ENCODE measurements at places on chromosomes 6 and 20.

- DNase-seq, result no peak
These were observed 44.5 kb downstream of the MDGA1 start for GRCh38 chr6:37653229-37653628.

- DNase-seq, result no peak
These were observed 22.3 kb downstream of the DNMT3B start for GRCh38 chr20:32784369-32785080.

GRCh38 chr6:108841377-108841855, 6.8 kb upstream of the ARMC2 start:
- DNase-seq, result no peak

- DNase-seq, result no peak
These were observed 235.1 kb upstream of the RREB1 start for GRCh38 chr6:6872459-6873344.

DNA sequence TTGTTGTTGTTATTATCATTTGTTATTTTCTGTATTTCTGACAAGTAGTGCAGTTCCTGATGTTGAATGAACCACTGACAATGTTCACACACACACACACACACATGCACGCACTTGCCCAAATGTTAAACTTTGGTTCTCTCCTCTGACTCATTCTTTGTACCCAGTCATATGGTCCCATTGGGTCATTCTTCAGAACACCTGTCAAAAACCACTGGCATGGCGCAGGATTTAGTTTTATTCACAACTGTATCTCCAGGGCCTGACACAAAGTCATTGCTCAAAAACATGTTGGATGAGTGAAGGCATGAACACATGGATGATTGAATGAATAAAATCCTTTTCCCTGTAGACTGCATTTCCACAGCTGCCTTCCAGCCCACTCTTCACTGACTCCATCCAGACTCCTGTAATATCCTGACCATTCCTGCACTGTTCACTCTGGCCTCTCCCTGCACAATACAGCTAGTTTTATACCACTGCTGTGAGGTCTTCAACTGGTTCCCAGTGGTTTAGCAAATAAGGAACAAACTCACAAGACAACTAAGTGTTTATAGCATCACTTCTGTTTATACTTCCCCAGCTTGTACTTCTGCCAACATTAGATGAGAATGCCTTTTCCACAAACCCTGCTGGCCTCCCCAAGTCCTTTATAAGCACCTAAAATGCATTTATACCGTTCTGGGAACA, 6.9 kb upstream of the CST11 start:
- DNase-seq, result no peak

- no peak for DNase-seq
These were observed 370.9 kb downstream of the COL12A1 start for GRCh38 chr6:74834967-74835366.

DNA sequence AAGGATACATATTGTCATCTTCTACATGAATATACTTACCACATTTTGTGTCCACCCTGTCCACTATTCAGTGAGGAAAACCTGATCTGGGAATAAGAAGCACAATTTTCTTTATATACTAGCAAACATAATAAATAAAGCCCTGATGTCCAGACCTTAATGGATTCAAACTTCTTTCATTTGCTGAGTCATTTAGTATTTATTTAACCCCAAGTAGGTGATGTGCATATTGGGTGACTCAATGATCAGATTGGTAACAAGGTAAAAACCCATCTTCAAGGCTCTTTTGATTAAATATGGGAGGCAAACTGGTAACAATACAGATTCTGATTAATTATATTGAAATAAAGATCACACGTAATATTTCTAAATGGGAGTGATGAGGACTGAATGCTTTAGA, 1159.8 kb upstream of the EYS start:
- no peak for DNase-seq

DNA sequence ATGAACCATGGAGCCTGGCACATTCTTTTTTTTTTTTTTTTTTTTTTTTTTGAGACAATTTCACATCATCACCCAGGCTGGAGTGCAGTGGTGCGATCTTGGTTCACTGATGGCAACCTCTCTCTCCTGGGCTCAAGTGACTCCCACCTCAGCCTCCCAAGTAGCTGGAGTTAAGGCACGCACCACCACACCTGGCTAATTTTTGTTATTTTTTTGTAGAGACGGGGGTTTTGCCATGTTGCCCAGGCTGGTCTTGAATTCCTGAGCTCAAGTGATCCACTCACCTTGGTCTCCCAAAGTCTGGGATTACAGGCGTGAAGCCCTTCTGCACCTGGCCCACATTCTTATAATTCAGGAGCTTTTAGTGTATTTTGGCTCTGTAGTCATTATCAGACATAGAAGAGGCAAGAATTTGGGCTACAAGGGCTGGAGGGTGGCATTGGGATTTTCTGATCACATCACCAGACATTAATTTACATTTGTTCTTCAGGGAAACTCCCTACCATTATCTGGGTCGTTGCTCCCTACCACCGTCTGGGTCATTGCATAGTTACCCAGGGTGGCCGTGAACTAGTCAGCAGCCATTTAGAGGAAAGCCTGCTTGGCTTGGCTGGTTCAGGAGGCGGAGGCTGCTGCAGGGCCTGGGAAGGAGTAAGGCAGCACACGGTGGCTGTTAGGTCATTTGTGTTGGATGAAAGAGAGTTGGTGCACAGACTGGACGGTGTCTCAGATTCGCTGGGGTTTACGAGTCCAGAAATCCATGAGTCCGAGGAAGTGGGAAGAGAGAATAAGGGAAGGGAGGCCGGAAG, 17.6 kb downstream of the ARID1B start:
- DNase-seq, result no peak

DNA sequence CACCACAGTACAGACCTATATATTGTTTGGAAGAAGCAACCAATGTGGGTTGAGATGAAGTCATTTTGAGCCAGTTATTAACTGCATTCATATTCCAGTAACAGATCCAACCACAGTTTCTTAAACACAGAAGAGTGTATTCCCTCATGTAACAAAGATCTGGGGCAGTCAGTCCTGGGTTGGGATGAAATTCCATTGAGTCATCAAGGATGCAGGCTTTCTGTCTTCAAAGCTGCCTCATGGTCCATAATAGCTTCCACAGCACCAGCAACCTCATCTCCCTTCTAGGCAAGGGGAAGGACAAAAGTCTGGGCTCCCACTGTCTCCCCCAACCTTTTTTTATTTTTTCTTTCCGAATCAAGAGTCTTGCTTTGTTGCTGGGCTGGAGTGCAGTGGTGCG, 2.9 kb upstream of the SOD2 start:
- DNase-seq, result no peak

DNA sequence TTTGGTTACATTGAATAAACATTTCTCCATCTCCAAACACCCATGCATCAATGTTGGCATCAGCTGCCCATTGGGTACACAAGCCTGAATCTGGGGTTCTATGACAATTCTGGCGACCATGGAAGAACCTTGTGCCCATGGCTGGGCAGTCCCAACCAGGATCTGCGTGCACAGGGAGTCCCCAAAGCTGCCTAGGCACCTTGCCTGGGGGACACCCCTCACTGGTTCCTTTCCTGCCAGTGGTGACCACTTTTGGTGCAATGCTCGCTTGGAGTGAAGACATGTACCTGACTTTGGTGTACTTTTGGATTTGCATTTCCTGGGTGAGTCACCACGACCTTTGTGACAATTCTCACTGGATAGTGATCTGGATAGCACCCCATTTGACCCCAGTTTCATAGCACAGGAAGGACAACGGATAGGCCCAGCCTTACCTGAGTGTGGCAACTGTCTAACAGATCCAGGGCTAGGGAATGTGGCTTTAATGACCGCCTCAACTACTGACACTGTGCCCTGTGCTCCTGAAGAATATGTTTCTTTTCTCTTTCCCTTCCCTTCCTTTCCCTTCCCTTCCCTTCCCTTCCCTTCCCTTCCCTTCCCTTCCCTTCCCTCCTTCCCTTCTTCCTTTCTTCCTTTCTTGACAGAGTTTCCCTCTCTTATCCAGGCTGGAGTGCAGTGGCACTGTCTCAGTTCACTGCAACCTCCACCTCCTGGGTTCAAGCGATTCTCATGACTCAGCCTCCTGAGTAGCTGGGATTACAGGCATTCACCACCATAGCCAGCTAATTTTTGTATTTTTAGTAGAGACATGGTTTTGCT, 7.1 kb downstream of the SPINT3 start:
- no peak for DNase-seq

GRCh38 chr6:47734831-47735481, 36.6 kb downstream of the ADGRF4 start:
- DNase-seq, result no peak

DNA sequence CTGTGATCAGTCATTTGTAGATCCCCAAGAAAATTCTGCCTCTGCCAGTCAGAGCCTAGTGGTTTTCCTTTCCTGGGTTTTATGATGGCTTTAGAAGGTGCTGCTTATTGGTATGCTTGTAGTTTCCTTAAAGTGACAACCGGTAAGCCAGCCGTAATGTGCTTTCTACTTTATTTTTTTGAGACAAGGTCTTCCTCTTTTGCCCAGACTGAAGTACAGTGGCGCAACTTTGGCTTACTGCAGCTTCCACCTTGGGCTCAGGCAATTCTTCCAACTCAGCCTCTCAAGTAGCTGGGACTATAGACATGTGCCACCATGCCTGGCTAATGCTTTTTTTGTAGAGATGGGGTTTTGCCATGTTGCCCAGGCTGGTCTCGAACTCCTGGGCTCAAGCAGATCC, 23.5 kb downstream of the MCM8 start:
- DNase-seq, result no peak

GRCh38 chr6:72709431-72709830, 87.6 kb downstream of the KCNQ5 start:
- DNase-seq, result no peak

- DNase-seq, result no peak
These were observed 1011.2 kb upstream of the CITED2 start for GRCh38 chr6:140385679-140386078.

GRCh38 chr6:148242180-148242579, 100.5 kb upstream of the SASH1 start:
- DNase-seq, result no peak

GRCh38 chr6:28371280-28371679, 21.5 kb downstream of the ZKSCAN3 start:
- no peak for DNase-seq

GRCh38 chr20:63106108-63106764, 99.5 kb upstream of the BHLHE23 start:
- DNase-seq, result no peak

DNA sequence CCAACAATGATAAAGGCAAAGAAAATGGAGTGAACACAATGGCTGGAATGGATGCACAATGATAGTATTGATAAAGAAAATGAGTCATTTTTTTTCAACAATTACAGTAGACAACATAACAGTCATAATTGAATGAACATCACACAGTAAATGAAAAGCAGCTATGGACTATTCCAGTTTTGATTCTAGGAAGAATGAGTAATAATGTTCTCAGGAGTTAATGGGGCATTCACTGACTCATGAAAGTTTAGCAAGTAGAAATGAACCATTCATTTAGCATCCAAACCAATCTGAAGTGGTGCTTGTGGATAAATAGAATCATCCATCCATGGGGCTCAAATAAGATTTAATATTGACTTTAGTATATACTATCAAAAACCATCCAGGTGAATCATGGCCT, 1029.5 kb upstream of the GJE1 start:
- no peak for DNase-seq

- no peak for DNase-seq
These were observed 139.4 kb downstream of the RNGTT start for GRCh38 chr6:88823998-88824397.

GRCh38 chr6:75620381-75621304, 19.0 kb downstream of the SENP6 start:
- no peak for DNase-seq

DNA sequence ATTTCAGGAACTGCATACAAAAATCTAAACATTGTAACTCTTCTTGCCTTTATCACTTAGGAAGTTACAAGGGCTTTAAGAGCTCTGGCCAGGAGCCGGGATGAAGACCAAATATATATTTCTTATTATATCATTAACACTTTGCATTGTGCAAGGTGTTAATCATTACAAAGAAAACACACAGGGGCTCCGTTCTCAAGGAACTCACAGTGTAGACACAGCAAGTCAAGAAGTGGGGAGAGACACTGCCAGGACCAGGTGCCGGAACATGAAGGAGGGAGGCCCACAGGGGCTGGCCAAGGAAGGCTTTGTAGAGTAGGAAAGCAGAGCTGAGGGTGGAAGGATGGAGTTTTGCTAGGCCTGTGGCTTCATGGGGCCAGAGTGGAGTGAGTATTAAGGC, 17.4 kb downstream of the ITPR3 start:
- DNase-seq, result no peak

DNA sequence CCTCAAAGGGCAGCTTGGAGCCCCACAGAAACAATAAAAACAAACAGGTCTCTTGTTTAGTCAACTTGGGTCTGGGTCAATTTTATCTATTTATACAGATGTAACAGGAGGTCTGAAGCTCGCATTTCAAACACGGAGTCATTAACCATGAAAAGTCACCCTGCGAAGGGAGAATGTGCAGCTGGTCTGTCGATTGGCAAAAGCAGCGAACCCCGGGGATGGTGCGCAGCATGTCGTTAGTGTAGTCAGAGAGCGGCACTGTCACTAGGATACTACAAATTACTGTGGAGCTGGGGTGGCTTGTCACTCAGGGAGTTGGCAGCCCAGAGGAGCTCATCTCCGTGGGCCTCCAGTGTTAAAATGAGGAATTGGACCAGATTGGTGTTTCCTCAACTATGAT, 190.4 kb upstream of the ARG1 start:
- DNase-seq, result no peak

GRCh38 chr6:2797564-2798031, 32.4 kb downstream of the WRNIP1 start:
- DNase-seq, result no peak

DNA sequence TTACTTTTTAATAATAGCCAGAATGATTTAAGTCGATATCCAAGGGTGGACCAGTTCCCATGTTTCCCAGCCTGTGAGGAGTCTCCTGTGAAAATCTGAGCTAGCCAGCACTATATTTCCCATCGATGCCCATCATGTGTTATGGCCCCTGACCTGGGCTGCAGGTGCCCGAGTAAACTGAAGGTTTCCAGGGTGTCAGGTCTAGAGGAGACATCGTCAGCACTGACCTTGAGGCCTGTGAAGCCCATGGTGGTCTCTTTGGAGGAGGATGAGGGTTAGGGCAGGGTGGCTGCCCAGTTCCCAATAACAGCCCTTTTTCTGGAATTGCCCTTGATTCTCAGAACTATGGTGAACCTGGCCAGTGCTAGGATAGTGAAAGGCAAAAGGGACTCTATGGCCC, 63.0 kb upstream of the TOP1 start:
- DNase-seq, result no peak

- no peak for DNase-seq
These were observed 8.0 kb downstream of the JAG1 start for GRCh38 chr20:10665791-10666190.

DNA sequence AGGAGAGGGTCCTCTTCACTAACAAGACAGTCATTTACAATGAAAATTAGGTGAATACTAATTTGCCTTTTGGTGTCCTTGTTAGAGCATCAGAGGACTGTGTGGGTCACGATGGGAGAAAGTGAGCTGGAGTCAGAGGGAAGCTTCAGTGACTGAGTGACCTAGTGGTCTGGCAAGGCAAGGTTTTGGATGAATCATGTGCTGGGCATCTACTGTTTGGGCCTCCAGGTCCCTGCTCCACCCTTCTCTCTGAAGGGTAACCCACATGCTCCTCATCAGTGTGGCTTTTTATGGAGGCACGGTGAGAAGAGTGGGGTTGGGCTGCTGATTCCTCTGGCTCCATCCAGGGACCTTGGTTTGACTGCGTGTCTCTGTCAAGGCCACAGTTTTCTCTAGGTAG, 60.5 kb upstream of the EXOC2 start:
- DNase-seq, result no peak

Measured in activated naive CD4-positive, alpha-beta T cell (primary cell).